ENCODE measurements at places on chromosomes 16 and 17.

- peaks cover 37% of the 10 kb centered on the region for H3K27me3 ChIP-seq
- no peak overlapping the region for H3K27ac ChIP-seq
- peaks cover 21% of the 10 kb centered on the region for H3K4me1 ChIP-seq
Measured at GRCh38 chr17:46977750-46978488, 1.1 kb downstream of the RPRML start.

DNA sequence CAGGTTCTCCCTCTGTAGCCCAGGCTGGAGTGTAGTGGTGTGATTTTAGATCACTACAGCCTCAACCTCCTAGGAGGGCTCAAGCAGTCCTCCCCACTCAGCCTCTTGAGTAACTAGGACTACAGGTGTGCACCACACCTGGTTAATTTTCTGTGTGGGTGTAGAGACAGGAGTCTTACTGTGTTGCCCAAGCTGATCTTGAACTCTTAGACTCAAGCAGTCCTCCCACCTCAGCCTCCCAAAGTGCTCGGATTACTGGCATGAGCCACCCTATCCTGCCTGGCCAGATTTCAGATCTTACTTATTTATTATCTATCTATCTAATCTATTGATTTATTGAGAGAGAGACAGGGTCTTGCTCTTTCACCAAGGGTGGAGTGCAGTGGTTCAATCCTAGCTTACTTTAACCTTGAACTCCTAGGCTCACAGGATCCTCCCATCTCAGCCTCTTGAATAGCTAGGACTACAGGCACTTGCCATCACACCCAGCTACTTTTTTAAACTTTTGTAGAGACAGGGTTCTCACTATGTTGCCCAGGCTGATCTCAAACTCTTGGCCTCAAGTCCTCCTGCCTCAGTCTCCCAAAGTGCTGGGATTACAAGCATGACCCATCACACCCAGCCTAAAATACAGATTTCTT lies 61.8 kb downstream of the TUBD1 start:
- no peak overlapping the region for H3K27ac ChIP-seq
- peaks cover 3% of the 10 kb centered on the region for H3K36me3 ChIP-seq
- no peak for DNase-seq

DNA sequence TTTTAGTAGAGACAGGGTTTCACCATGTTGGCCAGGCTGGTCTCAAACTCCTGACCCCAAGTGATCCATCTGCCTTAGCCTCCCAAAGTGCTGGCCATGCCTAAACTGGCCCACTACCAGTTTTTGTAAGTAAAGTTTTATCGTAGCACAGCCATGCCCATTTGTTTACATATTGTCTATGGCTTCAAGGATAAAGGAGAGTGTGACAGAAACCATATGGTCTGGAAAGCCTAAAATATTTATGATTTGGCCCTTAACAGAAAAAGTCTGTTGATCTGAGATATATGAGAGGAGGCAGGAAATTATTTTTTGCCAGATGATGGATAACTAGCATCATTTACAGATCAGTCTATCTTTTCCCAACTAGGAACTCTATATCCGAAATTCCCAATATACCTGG lies 4.5 kb downstream of the AKAP10 start:
- H3K36me3 ChIP-seq: peaks cover 2% of the 10 kb centered on the region
- DNase-seq: no peak
- no peak overlapping the region for H3K4me3 ChIP-seq
- H3K27me3 ChIP-seq: no peaks in the 10 kb centered on the region

DNA sequence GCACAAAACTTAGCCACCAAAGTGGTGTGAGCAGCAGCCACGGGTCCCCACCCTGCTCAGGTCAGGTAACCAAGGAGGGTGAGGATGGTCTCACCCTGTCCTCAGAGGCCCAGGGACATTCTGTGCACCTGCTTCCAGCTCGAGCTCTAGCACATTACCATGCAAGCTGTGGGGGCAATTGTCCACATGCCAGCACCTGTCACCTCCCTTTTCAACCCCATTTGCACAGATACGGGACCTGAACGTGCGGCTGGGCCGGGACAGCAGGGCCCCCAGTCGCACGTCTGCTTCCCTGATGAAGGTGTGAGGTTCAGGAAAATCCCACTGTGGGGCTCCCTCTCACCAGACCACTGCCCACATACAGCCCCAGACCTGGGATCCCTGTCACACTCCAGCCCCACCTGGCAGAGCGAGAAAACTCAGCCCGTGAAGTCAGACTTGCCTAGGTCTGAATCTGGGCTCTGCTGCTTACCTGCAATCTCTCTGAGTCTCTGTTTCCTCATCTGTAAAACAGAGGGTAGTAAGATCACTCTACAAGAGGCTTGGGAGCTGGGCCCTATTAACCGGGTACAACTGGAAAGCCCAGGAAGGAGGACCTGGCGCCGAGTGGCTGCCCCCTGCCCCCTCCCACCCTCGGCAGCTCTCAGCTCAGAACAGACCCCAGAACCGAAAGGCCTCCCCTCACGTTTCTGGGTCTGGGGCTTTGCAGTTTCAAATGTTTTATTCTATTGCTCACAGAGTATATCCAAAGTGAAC lies 7.9 kb downstream of the WFIKKN2 start:
- H3K36me3 ChIP-seq: no peaks in the 10 kb centered on the region
- no peak overlapping the region for H3K4me3 ChIP-seq
- H3K27me3 ChIP-seq: no peaks in the 10 kb centered on the region
- no peak overlapping the region for H3K27ac ChIP-seq
